ENCODE measurements at places on chromosomes 1 and 21.

DNA sequence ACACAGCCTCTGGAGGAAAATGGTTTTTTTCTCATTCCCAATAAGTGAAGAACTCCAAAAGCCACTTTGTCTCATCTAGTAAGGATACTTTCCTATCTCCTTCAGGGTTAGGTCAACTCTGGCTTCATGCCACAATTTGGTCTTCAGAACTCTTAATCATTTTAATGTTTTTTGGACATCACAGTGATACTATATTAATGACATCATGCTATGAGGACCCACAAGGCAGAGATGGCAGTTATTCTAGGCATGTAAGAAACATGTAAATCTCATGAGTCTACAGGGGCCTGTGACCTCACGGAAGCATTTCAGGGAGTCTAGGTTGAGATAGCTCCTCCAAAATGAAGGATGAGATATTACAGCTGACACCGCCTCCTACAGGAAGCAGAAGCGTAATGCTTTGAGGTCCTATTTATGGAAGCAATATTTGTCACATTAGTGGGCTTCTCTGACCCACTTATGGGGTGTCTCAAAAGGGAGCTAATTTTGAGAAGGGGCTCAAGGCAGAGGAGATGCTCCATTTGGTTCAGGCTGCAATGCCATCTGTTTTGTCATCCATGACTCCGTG is 5.0 kb upstream of the GPR137B start:
- DNase-seq = no peak

- peak; percentile 89 for DNase-seq
Measured at GRCh38 chr1:41416552-41417334, 55.5 kb downstream of the FOXO6 start.

- peak; percentile 30 for DNase-seq
Measured at GRCh38 chr1:232620356-232620969, 9.5 kb downstream of the SIPA1L2 start.

DNA sequence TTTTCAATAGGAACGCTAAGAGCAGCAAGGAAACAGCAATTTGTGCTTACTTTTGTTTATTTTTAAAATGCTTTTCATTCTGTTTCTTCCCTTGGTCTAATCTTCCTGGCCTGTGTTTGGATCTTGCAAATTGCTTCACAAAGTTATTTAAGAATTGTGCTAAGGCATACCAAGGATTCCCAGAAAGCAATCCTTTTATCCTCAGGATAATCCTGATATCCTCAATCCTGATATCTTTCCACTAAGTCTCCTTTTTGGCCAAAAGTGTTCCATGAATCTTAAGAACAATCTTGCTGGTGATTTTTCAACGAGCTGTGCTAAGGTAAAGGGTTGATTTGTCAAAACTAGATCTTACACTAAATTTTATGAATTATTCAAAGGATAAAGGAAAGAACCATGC is 1577.9 kb downstream of the PLA2G4A start:
- no peak for DNase-seq

DNA sequence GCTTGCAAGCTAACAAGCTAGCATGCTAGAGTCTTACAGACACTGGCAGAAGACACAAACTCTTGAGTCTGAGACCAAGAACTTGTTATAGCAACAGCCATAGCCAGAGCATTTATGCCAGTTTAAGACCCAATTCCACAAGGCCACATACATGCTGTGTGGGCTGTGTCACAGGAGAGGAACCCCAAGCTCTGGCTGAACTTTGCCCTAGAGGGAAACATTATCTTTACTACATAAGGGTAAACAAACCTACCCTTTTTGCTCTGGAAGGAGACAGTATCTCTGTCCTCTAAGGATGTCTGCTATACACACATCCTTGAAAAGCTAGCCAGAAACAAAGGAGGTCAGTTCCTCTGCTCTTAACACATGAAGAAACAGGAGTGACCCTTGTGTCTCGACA is 70.3 kb downstream of the HSF2BP start:
- no peak for DNase-seq

DNA sequence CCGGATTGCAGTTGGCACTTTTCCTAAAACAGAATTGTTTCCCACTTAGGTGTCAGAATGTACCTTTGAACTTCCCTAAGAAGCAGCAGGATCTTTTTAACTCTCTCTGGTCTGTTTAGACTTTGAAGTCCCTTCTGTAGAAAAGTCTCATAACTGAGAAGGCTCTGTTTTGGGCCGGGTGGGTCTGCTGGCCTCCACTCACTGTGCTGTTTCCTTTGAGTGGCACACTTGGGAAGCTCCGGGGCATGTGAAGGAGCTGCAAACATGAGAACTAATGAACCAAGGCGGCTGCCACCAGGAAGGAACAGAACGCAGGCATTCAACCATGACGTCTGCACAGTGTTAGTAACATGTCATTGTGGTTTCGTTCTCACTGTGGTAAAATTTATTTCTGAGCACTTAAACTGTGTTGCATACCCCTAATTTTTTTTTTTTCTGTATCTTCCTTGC is 19.5 kb upstream of the NCMAP start:
- no peak for DNase-seq

DNA sequence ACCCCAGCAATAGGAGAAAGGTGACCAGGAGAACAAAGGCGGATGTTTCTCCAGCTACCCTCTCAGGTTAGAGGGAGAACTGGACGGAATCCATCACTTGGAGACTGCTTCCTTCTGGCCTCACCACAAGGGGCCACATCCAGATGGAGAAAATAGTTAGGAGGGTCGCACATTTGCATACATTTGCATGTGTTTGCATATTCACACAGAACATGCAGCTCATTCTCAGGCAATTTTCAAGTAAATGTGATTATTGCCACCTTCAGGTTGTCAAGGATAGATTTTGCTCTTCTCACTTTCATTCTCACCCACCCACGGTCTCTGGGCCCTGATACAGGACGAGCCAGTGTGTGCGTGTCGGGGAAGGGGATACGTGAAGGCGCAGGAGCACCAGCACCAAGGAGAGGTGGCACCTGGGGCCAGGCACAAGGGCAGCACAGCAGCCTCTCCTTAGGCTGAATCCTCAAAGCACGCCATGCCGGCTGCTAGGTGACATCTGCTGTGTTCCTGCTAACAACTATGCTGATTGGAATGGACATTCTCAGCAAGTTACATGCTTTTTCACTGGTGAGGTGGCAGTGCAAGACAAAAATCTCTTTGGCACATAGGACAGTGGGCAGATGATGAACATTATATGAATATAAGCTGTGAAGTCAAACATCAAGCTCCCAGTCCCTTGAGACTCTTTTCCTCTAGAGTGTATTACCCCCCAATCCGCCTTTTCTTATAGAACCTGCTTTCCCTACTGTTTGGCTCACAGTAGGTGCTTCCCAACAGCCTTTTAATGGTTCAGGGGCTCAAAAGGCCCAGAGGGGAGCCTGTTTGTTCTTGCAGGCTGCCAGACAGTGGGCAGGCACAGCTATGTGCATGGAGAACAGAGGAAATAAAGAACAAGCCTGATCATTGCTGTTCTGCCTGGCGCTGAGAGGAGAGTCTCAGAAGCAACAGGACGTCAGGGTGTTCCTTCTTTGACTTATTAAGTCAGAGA is 14.3 kb downstream of the ACKR1 start:
- no peak for DNase-seq

GRCh38 chr1:35595684-35596083 is 22.6 kb downstream of the TFAP2E start:
- no peak for DNase-seq

DNA sequence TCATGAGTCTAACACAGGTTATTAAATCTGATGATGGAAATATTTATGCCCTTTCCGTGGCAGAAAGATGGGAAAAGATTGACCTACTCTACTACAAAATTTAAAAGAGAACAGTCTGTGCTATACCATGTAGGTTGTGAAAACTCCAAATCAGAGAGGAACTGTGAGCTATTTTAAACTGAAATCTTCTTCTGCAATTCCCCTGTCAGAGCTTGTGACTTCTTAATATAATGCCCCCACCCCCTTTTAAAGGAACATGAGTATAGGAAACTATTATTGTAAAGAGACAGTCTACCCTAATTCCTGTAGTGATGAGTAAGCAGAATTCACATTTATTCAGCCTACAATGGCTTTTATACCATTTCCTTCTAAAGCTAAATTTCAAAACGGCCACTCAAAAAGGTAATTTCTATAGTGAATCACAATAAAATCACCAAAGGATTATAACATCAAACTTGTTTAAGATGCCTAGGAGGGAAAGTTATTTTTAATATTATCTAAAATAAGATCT is 11.7 kb downstream of the DSCAM start:
- no peak for DNase-seq

DNA sequence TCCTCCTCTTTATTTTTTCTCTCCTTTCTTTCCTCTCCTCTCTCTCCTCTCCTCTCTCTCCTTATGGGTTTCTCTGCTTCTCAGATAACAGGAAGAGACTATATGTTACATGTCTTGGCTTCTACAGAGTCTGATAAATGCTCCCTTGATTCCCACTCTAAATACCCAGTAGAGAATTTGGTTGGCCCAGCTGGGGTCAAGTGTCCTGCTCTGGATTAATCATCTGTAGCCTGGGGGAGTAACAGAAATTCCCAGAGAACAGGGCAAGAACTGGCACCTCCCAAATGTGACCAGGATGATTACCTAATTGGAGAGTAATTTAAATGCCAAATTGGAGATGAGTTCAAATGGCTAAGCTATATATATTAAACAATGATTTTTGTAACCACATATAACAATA is 146.1 kb upstream of the LMO4 start:
- DNase-seq = no peak

GRCh38 chr1:156618853-156619581 is at the start of gene HAPLN2:
Gene HAPLN2 (plus strand): TSS chr1:156619415. CDS start chr1:156623491, 4,076 bp downstream.
- DNase-seq = no peak

GRCh38 chr1:12619792-12620487 is 1.9 kb upstream of the DHRS3 start:
- DNase-seq = peak; percentile 90

GRCh38 chr1:172637522-172637921 is 21.4 kb upstream of the FASLG start:
- DNase-seq = peak; percentile 55

DNA sequence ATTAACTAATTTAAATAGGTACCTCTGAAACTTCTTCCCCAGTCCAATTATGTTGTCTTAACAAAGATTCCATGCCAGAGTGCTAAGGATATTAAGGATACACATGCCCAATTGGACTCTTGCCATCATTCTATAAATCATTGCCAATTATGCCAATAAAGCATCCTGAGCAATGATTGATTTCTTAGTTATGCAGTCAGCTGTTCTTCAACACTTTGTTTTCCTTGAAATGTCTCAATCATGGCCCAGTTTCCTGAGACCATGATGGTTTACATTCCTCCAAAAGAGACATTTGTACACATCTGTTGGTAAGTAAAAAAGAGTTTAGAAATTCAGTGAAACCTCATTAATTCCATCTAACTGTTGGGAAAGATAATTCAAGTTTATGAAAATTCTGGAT is 180.4 kb upstream of the PKN2 start:
- DNase-seq = no peak

GRCh38 chr21:29808153-29808552 is 131.6 kb downstream of the GRIK1 start:
- DNase-seq = no peak

GRCh38 chr1:77623066-77623465 is 59.4 kb downstream of the ZZZ3 start:
- DNase-seq = no peak

- no peak for DNase-seq
Measured at GRCh38 chr21:36974851-36975192, 8.4 kb upstream of the HLCS start.

- peak; percentile 24 for DNase-seq
Measured at GRCh38 chr1:19169642-19170041, 40.4 kb downstream of the UBR4 start.

DNA sequence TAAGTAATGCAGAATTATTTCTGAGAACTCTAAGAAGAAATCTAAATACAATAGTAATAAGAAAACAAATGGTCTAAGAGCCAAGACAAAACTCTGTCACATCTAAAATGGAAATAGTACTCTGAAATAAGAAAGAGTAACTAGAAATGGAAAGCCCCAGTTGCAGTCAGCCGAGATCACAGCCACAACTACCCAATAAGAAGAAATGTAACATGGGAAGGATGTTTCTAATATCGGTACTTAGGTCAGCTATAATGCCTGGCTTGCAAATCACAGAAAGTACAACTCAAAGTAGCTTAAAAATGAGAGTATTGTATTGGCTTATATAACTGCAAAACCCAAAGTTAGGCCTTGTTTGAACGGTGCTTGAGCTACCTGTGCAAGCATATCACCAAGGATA is 58.6 kb upstream of the USP25 start:
- no peak for DNase-seq

DNA sequence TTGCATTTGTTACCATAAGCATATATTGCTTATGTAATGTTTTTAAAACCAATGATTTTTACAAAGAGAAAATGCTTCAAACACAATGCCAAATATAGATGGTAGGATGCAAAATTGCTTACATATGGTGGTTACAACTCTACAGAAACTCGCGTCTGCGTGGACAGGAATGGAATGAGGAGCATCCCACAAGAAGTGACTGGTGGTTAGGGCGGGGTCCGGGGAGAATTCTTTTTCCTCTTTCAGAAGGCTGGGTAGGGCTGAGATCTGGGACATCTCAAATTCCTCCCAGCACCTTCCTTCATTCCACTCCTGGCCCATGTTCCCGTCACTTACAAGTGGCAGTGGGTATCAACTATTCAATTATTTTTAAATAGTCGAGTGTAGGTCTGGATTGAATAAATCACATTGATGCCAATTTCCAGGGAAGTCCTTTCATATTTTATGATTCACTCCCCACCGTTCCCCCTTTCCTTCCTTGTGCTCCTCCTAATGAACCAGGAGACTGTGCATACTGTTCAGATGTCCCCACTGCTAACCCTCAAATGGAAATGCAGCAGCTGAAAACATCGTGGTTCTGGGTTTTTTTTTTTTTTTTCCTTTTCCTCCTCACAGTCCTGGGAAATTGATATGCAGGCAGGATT is 174.5 kb upstream of the POU3F1 start:
- DNase-seq = peak; percentile 94

DNA sequence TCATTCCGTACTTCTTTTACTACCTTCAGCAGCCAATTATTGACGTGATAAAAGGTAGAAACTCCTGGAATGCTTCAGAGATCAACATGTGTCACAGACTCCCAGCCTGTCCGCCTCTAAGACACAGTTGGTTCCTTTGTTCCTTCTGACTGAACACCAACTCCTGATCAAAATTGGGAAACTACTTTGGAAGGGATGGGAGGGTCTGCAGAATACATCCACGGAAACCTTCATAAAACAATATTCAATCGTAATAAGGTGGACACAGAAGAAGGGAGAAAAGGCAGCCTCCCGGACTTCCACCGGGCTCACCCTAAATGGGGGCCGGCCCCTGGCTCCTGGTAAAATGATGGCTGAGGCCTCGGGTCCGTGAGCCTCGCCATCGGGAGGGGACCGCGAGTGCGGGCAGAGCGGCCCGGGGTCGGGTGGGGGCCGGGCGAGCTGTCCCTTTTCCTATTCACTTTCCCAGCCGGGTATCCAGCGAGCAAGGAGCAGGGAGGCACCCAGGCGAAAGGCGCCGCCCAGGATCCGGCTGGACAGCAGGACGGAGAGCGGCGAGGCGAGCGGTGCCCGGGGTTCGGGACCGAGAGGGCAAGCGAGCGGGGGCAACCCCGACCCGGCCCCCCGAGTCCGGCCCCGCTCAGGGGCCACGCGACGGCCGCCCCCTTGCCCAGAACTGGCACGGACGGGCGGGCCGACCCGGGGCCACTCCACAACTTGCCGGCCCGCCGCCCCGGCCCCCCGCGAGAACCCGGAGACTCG is 805 bp downstream of the NRIP1 start:
- peak; percentile 70 for DNase-seq

GRCh38 chr1:100746542-100746932 is 27.0 kb downstream of the VCAM1 start:
- no peak for DNase-seq

GRCh38 chr21:30518876-30519275 is 16.9 kb upstream of the KRTAP19-5 start:
- DNase-seq = no peak

Measured in AG20443 (cell line).